ENCODE measurements at places on chromosomes 5 and 9. TPM values are rescaled to one million over a fixed set of nuclear protein-coding genes. Genes with fewer than 3 reads are reported as not detected.

TRUB2 gene
- 8.8 TPM for total RNA-seq

TLX3 gene
- total RNA-seq: not detected

PCDHGC3 gene
- total RNA-seq: 40.8 TPM

IFNA1 gene
- total RNA-seq: not detected

SEMA4D gene
- 24.3 TPM for total RNA-seq

ZNF366 gene
- 3.3 TPM for total RNA-seq

WNK2 gene
- 7.2 TPM for total RNA-seq

PLPPR1 gene
- total RNA-seq: 0.30 TPM

S100Z gene
- total RNA-seq: not detected

AGXT2 gene
- total RNA-seq: not detected

TYRP1 gene
- total RNA-seq: not detected

SOHLH1 gene
- total RNA-seq: not detected

Measured in tibial nerve (tissue), 4 donors.